HFFc6 (cell line): ENCODE measurements at places on chromosomes 2 and 18.

- DNase-seq: no peak
Observed at GRCh38 chr2:105797298-105797819, 52.6 kb downstream of the NCK2 start.

GRCh38 chr2:144468823-144469595 is 50.9 kb downstream of the ZEB2 start:
- no peak for DNase-seq

DNA sequence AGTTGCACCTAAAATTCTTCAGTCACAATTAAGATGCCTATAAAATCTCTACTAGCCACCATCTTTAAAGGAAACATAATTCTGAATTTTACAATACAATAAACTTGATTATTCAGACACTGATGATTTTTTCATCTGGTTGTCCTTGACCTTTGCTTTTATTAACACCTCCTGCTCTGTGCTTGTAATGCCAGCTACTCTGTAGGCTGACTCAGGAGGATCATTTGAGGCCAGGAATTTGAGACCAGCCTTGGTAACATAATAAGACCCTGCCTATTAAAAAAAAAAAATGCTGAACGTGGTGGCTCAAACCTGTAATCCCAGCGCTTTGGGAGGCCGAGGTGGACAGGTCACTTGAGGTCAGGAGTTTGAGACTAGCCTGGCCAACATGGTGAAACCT is 38.3 kb downstream of the HAT1 start:
- no peak for DNase-seq

DNA sequence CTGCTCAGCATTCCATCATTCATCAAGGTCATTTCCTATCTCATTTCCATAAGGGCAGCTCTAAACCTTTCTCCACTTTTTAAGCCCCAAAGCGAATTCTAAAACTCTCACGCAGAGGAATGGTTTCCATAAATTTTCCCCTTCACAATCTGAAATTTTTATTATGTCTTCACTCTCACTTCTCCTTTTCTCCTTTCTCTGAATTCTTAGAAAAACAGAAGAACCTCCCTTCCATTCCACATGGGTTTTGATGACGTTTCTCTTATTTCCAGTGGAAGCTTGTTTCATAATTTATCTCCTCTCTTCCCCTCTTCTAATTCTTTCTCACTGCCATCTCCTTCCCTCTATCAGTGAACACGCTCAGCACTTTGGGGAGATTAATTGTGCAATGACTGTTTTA is 97.3 kb downstream of the SPATS2L start:
- no peak for DNase-seq

GRCh38 chr2:219426534-219427136 is 8.0 kb upstream of the SPEG start:
- no peak for DNase-seq

DNA sequence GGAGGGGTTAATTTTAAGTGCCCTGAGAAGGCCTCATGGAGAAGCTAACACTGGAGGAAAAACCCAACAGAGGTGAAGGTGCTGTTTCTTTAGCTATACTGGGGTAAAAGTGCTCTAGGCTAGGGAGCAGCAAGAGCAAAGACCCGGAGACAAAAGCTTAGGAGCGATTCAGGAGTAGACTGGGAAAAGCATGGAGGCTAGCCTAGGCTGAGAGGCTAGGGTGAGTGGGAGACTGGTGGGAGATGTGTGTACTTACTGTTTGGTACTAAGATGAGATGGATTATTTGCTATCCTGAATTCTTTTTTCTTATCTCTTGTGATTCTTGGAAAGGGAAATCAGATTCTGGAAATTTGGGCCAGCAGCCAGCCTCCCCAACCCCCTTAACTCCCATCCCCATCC is 2.0 kb downstream of the GIGYF2 start:
- no peak for DNase-seq

DNA sequence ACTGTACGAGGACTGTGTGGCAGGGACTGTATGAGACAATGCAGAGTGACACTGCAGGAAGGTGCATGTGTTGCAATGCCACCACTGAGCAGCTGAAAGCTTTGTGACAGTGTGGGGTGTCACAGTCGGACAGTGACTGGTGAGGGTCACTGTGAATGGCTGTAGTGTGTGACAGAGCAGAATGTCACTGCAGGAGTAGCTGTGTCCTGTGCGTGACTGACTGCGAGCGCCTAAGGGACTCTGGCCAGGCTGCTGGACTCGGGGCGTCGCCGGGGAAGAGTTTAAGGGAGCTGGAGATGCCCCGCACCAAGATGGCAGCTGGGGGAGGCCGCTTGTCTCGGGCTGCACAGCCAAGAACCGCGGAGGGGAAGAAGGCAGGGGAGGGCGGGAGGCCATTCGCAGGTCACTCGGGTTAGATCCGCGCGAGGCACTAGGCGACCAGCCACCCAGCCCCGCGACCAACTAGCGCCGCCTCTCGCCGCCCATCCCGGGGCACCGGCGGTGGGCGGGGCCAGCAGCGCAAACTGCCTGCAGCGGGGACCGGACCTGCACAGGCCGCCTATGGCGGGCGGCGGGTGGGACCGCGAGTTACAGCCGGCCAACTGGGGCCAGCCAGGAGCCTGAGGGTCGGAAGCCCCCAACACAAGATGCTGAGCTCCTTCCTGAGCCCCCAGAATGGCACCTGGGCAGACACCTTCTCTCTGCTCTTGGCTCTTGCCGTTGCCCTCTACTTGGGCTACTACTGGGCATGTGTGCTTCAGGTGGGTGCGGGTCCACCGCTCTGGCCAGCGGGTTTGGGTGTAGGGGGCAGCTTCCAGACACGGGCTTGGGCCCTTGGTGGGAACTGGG is at the start of gene ABHD1:
Gene ABHD1 (plus strand): TSS at position 514 of the 849 bp plus-strand sequence. CDS start 134 bp downstream, at position 648.
- no peak for DNase-seq

DNA sequence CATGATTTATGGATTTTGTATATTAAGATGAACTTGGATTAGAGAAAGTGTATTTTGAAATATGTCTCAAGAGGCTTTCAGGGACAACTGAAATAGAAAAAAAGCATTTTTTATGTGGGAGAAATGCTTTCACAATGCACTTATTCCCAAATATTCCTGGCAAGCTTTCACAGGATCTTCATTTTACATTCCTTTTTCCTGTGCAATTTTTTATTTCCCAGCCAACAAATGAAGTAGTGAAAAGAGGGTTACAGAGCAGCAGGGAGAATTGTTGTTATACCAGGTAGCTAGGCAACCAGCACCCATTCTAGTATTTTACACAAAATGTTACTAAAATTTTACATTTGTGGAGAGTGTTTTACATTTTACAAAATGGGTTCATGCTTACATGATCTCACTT is 167.0 kb upstream of the RPRM start:
- no peak for DNase-seq

GRCh38 chr18:48905513-48905912 is 45.3 kb downstream of the SMAD7 start:
- DNase-seq: no peak

DNA sequence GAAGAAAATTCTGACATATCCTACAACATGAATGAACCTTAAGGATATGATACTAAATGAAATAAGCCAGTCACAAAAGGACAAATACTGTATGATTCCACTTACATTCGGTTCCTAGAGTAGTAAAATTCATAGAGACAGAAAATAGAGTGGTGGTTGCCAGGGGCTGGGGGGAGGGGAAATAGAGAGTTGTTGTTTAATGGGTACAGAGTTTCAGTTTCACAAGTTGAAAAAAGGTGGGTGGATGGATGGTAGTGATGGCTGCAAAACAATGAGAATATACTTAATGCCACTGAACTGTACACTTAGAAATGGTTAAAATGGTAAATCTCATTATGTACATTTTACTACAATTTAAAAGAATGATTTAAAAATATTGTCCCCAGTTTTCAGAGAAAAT is 53.3 kb upstream of the NFU1 start:
- DNase-seq: no peak

- DNase-seq: no peak
Observed at GRCh38 chr2:43132683-43133301, 93.6 kb downstream of the ZFP36L2 start.

- DNase-seq: no peak
Observed at GRCh38 chr2:64404743-64405142, 49.2 kb upstream of the LGALSL start.

DNA sequence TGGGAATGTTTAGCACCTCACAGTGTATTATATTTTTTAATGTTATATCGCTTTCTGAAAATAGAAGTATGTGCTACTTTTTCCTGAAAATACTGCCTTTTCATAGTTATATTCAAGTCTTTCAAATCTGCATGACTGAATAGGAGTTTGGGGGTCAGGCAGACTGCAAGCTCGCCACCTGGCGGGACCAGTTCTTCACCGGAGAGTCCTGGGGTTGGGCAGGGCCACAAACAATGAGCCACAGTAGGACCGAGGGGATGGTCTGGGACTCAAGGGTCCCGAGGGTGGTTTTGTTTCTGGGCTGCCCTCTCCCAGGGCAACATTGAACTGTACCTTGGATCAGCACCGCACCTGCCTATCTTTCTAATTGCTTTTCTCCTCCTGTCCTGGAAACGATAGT is 70.6 kb downstream of the VWA3B start:
- DNase-seq: no peak

GRCh38 chr2:227921648-227922047 is 50.2 kb downstream of the DAW1 start:
- DNase-seq: no peak
